ENCODE measurements at places on chromosomes 12 and 14. TPM values are rescaled to one million over a fixed set of nuclear protein-coding genes. Genes with fewer than 3 reads are reported as not detected.

The ZFHX2 gene
- total RNA-seq = 1.1 TPM

- DNase-seq = no peak
These were observed 138.2 kb downstream of the MON2 start for GRCh38 chr12:62604871-62605270.

GRCh38 chr14:104544362-104544961 is 35.1 kb upstream of the C14orf180 start:
- DNase-seq = no peak

The MYF5 gene
- not detected for total RNA-seq

- peak; percentile 97 for DNase-seq
These were observed 393 bp upstream of the DCAF5 start for GRCh38 chr14:69153152-69153872.

GRCh38 chr14:51202914-51203665 is 37.0 kb upstream of the TMX1 start:
- no peak for DNase-seq

- DNase-seq = no peak
These were observed 122.1 kb downstream of the CPNE8 start for GRCh38 chr12:38783304-38783703.

The CCDC184 gene
- total RNA-seq = 1.00 TPM

GRCh38 chr12:26264215-26264838 is 69.0 kb downstream of the SSPN start:
- no peak for DNase-seq

DNA sequence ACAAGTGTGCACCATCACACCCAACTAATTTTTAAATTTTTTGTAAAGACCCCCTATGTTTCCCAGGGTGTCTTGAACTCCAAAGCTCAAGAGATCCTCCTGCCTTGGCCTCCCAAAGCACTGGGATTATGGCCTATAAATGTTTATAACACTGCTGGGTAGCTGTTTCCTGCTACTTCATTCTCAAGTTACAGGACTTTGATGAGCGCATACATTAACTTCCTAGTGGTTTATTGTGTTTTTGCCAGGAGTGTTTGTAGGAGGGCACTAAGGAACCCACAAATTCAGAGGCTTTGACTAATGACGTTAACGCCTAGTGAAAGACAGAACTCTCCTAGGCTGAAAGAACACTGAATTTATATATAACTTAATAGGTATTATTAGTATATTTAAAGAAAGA is 15.2 kb upstream of the NAA30 start:
- DNase-seq = no peak

DNA sequence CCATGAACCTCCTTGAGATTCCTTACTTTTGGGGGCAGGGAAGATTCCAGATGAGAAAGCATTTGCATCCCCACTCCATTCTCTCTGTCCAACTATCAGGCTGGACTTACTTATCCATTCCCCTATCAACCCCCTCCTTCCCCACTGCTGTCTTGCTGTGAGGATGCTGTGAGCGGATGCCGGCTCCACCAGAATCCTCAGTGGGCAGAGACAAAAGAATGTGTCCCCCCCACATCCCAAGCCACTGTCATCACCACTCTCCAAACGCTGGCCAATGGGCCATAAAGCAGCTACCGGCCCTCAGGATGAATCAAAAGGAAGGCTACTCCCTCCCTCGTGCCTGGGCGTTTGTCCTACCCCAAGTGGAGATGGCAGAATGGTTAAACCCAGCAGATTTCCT is 173.0 kb upstream of the NTF3 start:
- DNase-seq = no peak

GRCh38 chr12:54879150-54879549 is 24.8 kb downstream of the MUCL1 start:
- no peak for DNase-seq

The RNASE2 gene
- total RNA-seq = not detected

GRCh38 chr14:90523544-90523943 is 126.7 kb downstream of the CALM1 start:
- DNase-seq = no peak

DNA sequence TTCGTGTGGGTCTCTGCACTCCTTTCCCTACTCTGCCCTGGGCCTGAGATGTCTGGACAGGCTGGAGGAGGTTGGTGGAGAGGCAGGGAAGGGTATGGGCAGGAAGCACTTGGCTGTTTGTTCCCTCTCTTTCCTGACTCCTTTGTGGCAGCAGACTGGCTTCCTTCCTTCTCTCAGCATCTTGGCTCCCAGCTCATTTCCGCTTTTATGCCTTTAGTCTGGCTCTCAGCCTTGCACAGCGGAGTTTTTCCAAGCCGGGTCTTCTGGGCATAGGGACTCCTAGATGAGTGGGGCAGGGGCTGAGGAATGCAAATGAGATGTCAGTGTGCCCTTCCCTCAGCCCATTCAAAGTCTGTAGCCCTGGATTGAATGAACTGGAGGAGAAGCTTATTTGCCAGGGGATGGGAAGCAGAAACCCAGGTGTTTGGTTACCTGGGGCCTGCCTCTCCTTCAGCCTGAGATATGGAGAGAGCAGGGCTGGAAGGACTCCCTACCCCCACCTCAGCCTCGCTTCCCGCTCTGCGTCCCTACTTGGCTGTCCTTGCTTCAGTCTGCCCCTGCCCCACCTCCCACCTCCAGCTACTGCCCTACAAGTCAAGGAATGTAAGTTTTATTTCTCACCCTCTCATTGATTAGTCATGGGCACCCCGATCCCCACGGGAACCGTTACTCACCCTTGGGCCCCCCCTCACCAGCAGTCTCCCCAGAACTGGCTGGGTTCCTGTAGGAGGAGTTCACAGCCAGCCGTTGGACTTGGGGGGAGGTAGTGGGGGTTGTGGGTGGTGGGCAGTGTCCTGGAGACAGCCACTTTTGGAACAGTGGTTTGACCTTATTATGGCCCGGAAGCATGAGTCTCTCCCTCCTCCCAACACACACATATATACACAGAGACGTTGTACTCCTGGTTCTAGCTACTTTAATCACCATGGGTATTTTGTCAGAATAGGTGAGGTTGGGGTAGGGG is 9.3 kb upstream of the ITGA5 start:
- no peak for DNase-seq

The DHRS4L2 gene
- 37.1 TPM for total RNA-seq

The PCK2 gene
- total RNA-seq = 3.9 TPM

The SLC35E3 gene
- 3.7 TPM for total RNA-seq

The CIDEB gene
- 3.0 TPM for total RNA-seq

- DNase-seq = no peak
These were observed 47.6 kb upstream of the ATP2B1 start for GRCh38 chr12:89756194-89756584.

DNA sequence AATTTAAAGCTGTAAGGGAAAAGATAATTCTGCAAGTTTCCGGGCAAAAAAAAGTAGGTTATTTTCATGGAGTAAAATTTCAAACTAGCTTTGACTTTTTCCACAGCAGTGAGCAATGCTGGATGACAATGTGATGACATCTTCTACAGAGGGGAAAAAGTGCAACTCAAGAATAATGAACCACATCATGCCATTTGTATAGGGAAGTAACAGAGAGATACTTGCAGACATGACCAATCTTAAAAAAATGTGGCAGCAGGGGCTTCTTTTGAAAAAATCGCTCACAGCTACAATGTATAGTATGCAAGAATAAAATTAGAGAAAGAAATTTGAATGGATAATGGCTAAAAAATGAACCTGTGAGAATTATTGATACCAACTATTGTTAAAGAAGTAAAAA is 115.5 kb downstream of the DHRS2 start:
- no peak for DNase-seq

DNA sequence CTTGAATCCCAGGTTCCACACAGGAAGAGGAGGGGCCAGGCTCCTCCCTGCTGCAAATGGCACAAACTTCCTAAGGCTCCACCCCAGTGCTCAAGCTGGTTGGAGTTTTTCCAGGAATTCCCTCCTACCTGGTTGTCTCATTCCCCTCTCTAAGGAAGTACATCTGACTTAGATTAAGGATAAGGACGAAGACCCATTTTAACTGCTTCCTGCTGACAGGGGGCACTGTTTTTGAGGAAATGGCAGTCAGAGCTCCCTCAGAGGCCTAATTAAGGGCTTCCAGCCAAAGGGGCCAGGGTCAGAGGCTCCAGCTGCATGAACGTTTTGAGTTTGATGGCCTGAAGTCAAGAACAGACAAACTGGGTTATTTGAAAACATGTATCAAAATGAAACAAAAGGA is 1084.7 kb downstream of the SLC6A15 start:
- no peak for DNase-seq

- DNase-seq = no peak
These were observed 941.9 kb downstream of the NRXN3 start for GRCh38 chr14:79111987-79112501.

The LPCAT3 gene
- total RNA-seq = 19.9 TPM

The CDKL1 gene
- total RNA-seq = 4.2 TPM

DNA sequence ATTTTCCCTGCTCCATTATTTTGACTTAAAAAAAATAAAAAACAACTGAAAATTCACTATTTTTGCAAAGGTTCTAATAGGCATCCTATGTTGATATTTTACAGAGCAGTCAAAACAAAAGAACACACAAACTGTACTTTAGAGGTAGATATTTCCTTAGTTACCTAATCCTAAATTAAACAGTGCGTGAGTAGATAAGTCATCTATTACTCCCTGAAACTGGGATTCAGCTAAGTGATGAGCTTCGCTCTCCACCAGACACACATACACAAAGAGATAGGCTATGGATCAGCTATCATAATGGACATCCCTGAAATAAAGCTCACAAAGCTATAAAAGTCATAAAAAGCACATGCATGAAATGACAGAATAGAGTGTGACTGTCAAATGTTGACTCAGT is 398.7 kb downstream of the SOX5 start:
- no peak for DNase-seq

The MIPOL1 gene
- total RNA-seq = 7.3 TPM

DNA sequence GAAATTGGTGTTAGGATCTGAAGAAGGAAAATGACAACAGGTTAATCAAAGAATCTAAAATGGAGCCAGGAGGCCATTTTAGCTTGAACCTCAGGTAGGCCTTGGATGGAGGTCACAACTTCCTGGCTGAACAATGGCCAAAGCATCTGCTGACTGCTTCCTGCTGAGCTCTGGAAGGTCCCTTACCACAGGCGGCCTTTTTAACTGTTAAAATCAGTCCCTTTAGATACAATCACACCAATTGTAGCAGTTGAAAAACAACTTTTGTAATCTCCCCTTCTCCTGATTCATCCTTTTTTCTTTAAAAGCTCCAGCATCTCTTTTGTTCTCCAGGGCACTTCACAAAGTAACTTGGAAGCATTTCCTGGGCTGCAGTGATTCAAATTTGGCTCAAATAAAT is 388.8 kb downstream of the PDZRN4 start:
- DNase-seq = no peak
